ENCODE measurements at places on chromosomes 5 and 9.

GRCh38 chr9:111362526-111362925 is 32.5 kb upstream of the OR2K2 start:
- DNase-seq = no peak

GRCh38 chr9:117411547-117411946 is 3.3 kb downstream of the ASTN2 start:
- no peak for DNase-seq

GRCh38 chr9:12934545-12935272 is 159.9 kb downstream of the LURAP1L start:
- DNase-seq = no peak

DNA sequence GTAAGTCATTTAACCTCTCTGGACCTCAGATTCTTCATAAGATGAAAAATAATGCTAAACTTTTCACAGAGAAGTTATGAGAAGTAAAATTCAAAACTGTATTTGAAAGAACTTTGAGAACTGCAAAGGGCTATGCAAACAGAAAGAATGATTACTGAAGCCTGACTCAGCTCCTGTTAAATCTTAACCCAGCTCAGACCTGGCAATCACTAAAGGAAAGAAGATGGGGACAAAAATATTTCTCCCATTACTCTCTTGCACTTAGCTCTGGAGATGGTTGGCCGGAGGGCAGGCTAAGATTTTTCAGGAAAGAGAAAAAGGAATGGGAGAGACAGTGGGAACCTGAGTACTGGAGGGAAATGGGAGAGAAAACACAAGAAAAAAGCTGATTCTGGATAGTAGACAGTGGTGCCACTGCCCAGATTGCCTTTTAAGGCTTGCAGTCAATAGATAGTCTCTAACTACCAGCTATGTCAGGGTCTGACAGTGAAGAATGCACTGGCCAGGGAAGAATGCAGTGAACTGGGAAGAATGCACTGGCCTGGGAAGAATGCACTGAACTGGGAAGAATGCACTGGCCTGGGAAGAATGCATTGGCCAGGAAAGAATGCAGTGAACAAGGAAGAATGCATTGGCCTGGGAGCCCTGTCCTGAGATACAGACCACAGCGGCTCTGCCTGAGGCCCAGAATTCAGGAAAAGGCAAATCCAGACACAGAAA is 25.2 kb upstream of the CEMIP2 start:
- DNase-seq = no peak

- DNase-seq = no peak
Observed at GRCh38 chr5:36367524-36367923, 65.8 kb upstream of the RANBP3L start.

DNA sequence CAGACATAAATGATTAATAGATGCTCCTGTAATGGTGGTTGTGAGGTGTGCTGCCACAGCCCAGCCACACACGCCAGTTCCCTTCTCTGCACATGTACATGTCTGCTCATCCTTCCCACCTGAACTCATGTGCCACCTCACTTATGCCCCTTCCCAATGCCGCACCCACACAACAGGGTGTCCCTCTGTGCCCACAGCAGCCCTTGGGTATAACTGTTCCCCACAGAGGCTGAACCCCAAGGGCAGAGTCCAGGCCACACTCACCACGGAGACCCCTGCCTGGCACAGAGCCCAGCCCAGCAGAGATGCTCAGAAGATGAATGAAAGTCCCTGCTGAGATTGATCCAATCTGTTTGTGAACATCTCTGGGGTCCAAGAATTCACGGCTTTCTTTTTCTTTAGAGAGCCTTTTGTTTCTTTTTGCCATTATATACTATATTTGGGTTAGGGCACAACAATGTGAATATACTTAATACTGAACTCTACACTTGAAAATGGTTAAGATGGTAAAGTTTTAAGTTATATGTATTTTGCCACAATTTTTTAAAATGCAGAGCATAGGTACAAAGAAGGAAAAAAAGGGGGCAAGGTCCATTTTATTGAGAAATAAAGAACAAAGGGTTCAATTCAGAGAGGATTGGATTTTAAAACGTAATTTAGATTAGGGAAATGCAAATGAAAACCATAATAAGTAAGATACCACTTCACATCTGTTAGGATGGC is 29.6 kb downstream of the IRF1 start:
- DNase-seq = no peak

DNA sequence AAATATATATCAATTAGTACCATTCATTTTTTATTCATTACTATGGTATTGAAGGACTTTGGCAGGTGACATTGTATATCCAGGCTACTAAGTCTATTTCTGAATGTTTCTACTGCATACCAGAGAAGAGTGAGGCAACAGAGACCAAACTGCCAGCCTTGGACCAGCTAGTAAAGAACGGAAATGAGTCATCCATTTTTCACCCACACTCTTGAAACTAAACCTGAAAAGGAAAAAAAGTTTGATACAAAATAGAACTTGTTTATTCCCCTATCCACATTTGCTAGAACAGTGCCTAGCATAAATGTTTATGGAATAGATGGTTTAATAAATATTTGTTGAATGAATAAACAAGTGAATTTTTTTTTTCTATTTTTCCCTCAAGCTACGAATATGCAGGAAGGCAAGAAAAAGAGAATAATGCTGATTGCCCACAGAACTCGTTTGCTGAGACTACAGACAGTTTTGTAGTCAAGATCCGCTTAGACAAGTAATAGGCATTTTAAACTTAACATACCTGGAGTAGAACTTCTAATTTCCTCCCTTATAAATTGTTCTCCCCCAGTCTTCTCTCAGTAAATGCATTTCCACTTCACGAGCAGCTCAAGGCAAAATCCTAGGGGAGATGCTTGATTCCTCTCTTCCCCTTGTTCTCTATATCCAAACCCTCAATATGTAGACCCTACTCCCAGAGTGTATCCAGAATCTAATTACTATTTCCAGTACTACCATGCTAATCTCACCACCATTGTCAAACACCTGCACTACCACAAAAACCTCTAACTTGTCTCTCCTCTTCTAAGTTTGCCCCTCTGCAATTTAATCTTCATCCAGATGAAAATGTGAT is 146.2 kb upstream of the RASA1 start:
- peak; percentile 71 for DNase-seq

DNA sequence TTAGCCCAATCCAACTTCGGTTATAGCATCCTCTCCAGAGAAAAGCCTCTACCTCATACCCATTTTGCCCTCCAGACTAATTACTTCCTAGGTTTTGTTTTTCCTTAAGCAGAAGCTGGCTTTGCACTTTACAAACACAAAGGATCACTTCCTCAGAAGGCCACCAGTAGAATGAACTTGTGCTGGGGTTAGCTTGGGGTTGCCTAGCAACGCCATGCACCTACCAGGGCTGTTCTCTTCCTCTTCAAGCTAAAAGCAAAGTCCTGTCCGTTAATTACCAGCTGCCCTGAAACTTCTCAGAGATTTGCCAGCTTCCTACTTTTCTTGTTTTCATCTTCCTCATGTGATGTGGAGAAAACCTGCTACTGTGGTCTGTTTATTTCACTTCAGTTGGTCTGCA is 132.0 kb upstream of the WWC1 start:
- no peak for DNase-seq

DNA sequence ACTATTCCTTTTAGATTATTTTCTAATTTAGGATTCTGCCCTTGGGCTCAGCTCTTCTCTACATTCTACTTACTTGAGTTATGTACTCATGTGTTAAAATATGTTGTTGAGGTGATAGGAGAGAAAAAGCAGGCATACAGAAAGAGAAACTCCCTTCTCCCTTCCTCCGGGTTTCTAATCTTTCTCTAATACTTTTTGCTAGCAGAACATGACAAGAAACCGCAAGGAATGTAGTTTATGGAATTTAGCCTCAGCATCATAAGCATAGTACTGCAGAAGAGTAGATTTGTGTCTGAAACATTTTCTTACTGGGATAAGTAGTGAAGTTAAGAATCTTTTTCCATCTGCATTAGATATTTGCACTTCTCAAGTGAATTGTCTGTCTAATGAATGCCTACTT is 139.5 kb upstream of the CYLC2 start:
- no peak for DNase-seq

GRCh38 chr5:40391642-40392041 is 288.1 kb upstream of the PTGER4 start:
- no peak for DNase-seq

DNA sequence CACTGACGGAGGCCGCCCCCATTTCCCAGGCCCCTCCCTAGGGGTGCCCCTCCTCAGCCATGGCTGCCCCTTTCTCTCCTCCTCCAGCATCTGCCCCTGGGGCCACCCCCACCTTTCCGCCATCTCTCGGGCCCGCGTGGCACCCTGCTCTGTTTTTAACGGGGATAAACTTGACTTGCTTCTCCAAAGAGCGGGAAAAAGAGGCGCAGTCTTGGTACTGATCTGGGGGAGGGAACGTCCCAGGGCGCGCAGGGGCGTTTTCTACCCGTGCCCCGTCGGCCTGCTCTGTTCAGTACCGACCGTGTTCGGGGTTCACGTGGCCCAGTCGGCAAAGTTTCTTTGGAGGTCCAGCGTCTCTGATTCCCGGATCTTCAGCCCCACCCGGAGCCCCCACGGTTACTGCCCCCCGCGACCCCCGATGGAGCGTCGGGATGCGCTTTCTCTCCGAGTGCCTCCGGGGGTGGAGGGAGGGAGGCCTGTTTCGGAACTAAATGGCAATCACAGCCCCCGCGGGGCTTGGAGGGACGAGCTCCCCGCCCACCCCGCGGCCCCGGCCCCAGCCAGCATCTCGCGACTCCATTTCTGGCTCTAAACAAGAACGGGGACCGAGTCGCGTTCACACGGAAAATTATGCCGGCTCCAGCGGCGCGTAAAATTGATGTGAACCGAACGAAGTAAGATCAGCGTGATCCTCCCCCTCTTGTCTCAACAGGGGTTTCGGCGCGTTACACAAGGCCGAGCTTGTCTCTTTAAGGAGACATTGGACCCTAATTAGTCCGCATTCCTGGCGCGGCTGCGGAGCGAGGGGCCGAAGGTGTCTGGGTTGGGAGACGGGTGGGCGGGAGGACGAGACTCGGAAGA is 1.1 kb upstream of the TLE4 start:
- DNase-seq = no peak

DNA sequence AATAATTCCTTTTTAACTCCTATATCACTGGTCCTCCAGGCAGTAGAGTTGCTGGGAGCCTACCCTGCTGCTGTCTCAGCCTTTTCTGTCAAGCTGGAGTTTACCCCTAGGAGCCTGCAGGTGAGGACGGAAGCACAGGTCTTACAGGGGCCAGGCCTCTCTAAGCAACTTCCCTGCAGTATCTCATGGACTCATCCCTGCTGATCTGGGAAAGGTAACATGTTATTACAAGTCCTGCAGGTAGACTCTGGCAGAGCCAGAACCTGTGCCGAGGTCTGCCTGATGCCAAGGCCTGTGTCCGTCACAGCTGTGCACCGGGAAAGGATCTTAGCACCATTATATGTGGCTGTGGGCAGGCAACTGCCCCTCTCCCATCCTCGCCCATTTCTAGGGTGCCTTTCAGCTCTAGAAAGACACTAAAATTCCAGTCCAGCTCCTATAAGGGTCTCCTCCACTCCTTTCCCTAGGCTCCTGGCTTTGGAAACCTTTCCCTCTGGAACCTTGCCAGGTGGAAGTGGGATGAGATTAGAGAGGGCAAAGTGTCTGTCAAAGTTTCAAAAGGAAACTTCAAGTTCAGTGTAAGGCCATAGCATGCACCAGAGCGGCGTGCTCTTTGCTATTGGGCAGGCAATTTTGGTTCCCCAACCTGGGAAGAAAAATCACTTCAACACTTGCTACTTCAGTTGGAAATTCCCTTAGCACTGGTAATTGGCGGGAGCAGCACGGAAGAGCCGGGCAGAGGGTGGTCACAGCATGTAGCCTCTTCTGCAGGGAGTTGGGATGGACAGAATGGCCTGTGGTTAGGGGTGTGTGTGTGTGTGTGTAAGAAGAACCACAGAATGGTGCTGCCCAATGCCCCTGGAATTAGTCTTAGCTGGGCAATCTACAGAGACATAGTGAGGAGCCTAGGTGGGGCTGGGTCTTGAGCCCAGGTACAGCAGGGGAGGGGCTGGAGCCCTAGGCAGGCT is 17.5 kb downstream of the TMEM171 start:
- no peak for DNase-seq

DNA sequence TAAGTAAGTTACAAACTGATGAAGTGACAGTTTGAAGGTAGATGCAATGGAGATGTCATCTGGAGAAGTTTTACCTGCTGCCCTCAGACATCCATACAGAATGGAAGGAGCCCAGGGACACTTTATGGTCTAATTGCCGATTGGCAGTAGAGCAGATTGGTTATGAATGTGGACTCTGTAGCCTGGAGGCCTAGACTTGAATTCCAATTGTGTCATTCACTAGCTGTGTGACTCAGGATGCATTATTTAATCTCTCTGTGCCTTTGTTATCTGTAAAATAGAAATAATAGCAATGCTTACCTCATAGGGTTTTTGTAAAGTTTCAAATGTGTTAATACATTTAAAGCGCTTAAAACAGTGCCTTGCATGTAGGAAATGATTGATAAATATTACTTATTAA is 5.2 kb upstream of the TCERG1 start:
- no peak for DNase-seq

GRCh38 chr9:17750269-17750668 is 171.4 kb downstream of the SH3GL2 start:
- DNase-seq = no peak

GRCh38 chr9:112642126-112642525 is 75.8 kb downstream of the INIP start:
- DNase-seq = no peak

DNA sequence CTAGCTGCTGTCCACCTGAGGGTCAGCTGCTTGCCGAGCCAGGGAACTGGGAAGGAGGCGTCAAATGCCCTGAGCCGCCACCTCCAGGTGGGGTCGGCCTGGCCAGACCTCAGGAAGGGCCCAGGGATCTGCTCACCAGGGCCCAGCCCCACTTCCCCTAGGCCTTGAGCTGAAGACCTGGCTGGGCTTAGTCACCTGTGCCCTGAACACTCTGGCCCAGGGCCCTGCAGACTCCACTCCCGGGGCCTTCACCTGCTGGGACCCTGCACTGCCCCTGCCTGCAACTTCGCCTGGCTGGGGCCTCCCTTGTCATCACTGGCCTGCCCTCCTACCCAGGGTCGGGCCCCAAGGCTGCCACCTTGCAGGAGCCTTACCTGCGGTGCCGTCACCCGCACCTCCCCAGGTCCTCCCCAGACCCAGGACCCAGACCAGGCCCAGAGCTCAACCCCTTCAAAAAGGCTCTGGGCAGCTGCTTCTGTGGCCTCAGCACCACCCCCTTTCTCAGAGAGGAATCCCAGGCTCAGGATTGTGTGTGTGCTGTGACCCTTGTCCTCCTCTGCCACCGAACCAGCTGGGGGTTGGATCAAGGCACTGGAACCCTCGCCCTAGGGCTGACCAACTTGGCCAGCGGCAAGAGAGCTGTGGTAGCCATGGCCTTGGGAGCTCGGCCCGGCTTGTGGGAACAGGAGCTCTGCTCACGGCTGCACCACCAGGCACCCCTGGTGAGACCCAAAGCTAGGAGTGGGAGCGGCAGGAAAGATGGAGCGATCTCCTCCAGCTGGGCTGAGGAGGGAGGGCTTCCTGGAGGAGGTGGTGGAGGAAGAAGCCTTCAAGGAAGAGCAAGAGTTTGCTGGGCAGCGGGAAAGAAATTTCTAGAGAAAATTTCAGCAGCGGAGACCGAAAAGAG is 1.2 kb upstream of the NELFB start:
- no peak for DNase-seq

DNA sequence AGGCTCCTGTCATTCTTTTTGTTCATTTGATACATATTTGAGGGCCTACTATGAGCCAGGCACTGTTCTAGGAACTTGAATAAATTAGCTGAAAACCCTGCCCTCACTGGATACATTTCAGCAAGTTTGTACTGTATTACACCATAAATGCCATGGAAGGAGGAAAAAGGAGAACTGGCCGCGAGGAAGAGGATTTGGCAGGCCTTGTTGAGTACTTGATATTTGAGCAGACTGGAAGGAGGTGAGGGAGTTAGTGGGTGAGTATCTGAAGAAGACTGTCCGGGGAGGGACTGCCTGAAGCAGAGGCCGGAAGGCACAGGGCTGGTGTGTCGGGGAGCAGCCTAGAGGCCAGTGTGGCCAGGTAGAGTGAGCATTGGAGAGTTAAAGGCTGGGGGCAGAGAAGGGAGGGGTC is 4.5 kb downstream of the SNX30 start:
- DNase-seq = no peak
